ENCODE measurements at places on chromosomes 12 and 14.

GRCh38 chr12:46383654-46384450 lies 11.3 kb upstream of the SLC38A2 start:
- peak; percentile 88 for DNase-seq

GRCh38 chr12:14957551-14958168 lies 3.7 kb downstream of the ARHGDIB start:
- DNase-seq = no peak

GRCh38 chr12:3041558-3042164 lies 35.5 kb upstream of the TSPAN9 start:
- DNase-seq = peak; percentile 86

DNA sequence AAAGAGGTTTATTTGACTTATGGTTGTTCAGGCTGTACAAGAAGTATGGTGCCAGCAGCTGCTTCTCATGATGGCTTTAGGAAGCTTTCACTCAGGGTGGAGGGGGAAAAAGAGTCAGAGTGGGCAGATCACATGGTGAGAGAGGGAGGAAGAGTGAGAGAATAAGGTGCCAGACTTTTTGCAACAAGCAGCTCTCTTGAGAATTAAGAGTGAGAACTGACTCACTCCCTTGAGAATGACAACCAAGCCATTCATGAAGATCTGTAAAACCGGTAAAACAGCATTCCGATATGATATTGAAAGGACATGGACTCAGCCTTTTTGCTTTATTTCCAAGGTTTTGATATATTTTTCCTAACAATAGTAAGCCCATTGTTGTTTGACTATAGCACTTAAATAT lies 501.2 kb downstream of the GALC start:
- DNase-seq = no peak

GRCh38 chr14:93132472-93133065 lies 16.8 kb upstream of the ITPK1 start:
- DNase-seq = peak; percentile 22

- DNase-seq = no peak
Observed at GRCh38 chr14:34172550-34173368, 221.9 kb upstream of the EGLN3 start.

DNA sequence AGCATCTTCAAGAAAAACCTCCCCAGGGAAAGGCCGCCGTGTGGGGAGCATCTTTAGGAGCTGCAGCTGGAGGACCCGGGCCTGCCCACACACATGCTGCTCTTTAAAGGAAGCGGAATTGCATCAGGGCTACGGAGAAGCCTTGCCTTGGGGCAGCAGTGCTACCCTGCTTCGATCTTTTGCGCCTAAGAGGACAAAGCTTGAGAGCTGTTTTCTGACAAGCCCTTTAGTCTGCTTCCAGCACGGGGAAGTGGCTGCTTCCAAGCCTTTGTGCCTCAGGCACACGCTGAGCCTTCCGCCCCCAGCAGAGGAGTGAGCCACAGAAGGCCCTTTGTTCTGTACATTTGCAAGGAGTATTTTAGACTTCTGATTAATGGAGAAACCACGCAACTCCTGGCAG lies 31.5 kb downstream of the COA8 start:
- DNase-seq = peak; percentile 81
